CD4-positive, alpha-beta T cell treated with Interleukin-4 for 4 hours (primary cell): ENCODE measurements at places on chromosomes 7 and 10.

DNA sequence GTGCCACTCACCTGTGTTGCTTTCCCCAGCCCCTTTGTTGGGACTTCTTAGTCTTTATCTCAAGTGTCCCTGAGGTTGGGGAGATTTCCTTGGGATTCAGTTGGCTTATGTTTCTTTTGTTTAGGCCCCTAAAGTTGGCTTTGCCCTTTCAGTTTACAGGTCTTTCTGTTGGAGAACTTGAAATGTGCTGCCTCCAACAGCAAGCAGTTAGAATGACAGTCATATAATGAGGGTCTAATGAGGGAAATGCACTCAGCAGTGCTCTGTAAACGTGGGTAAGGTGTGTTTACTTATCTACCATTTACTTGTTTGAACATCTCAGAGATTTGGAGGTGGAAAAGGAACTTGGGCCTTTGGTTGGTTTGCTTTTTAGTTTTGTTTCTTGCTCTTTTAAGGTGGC lies 191.4 kb upstream of the STK17A start:
- no peak for DNase-seq

GRCh38 chr7:155830961-155831806 lies 18.9 kb upstream of the SHH start:
- no peak for DNase-seq

- no peak for DNase-seq
Measured at GRCh38 chr10:34821587-34822585, 6.8 kb upstream of the PARD3 start.

DNA sequence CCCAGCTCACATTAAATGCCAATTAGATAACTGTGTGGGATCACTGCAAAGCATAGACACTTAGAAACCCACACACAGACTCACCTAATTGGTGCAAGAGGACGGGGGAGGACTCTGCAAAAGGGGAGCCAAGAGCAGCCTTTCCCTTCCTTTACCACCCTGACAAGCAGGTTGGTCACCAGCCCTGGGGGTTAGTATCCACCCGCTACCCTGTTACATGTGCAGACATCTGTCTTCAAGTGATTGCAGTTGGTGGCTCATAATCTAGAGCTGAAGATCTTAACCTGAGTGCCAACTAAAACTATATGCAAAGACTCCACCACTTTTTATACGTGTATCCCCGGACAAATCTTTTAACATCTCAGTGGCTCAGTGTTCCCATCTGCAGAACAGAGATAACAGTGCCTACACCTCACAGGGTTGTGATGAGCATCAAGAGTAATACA lies 56.9 kb downstream of the SORBS1 start:
- DNase-seq: no peak

GRCh38 chr7:129465080-129465479 lies 30.8 kb downstream of the STRIP2 start:
- no peak for DNase-seq

- DNase-seq: no peak
Measured at GRCh38 chr7:66233638-66234037, 28.5 kb downstream of the TPST1 start.

DNA sequence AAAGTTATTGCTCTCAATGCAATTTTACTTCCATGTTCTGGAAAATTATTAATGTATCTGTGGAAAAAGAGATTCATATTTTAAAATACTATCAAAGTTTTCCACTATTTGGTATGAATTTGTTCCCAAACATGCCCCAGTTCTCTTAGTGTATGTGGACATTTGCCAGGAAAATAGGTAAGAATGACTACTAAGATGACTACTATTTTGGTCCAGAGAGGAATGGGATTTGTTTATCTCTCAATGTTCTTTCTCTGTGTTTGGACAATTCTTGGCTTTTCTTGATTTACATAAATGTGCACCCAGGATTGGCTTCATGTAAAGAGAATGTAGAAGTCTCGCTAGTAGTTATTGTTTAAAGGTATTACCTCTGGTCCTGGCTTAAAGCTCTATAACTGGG lies 60.3 kb upstream of the POT1 start:
- no peak for DNase-seq

DNA sequence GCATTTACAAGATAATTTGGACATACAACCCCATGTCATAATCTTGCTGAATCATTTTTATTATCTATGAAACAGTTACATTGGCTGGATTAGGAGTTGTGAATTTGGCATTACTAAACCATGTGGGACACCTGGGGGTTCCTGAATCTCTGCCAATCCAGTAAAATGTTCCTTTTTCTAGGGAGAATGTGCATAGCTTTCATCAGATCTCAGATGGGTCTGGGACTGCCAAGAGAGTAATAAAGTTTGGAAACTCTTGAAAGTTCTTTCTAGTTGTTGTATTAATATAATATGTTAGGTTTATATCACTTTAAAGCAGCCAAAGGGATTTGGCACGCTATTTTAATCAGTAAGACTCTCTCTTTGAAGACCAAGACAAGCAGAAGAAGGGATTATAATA lies 62.7 kb downstream of the SEMA3E start:
- no peak for DNase-seq

DNA sequence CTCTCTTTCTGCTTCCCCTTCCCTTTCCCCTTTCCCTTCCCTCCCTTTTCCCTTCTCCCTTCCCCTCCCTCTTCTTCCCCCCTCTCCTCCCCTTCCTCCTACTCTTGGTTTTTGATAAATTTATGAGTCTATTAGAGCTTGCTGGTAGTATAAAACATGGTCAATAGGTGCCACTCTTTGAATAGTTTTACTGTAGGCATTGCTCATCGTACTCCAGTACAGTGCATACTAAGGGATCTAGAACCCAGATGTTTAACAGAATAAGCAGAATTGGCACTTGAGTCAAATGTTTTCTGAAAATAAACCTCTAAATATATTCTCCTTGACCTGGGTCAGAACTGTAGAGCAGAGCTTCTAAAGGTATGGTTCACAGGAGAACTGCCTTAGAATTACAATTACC lies 126.7 kb downstream of the SORCS3 start:
- DNase-seq: no peak

DNA sequence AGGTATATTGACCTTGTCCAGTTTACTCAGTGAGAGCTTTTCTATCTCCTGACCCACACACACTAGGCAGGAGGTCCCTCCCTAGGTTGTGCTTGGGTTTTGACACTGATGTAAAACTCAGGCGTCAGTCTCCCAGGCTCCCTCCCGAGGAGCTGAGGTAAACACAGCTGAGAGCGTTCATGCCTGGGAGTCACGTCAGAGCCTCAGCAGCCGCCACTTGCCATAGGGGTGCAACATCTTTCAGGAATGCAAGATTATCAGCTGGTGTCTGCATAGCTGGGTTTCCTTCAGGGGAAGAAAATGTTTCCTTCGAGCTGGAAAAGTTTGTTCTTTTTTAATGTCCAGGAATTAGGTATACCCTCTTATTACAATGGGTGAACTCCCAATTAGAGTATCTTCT lies 70.6 kb downstream of the FGFR2 start:
- DNase-seq: no peak

DNA sequence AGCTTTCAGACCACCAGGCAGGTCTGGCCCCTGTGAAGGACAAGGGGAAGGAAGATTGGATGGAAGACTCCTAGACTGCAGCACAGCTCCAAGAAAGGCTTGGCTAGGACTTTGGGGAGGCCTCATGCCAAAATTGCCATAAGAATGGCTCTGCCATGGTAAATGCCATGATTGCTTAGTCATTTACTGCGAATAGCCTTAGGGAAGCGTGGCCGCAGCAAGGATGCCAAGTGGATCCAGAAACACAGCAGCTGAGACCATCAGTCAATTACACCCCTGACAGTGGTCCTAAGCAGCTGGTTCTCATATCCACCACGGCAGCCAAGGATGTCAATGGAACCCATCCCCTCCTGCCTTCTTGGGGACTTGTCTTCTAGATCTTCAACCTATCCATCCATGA lies 88.2 kb upstream of the AUTS2 start:
- no peak for DNase-seq

DNA sequence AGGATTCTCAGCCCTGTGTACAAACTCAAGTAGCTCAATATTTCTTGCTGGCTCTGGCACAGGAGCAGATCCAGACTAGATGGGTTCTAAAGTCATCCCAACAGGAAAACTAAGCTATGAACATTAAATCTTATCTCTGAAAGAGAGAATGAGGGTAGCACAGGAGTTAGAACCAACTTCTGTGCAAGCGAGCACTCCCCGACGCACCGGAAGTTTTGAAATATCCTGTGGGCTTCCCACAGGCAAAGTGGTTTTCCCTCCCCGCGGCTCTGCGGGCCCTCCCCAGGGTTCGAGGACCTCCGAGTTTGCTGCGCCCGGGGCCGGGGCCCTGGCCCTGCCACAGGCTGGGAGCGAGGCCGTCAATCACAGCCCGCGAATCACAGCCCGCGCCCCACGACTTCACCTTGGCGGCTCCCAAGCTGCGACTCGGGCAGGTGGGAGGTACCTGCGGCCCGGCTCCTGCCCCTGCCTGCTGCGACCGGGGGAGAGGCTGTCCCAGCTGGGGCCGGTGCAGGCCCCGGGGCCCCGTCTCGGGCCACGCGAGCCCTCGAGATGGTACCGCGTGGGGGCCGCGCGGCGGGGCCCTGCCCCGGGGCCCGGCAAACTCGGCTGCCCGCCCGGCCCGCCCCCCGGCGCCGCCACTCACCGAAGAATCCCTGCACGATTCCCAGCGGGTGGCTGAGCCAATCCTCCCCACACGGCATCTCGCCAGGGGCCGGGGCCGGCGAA lies 598 bp downstream of the MCMBP start:
- peak; percentile 54 for DNase-seq

DNA sequence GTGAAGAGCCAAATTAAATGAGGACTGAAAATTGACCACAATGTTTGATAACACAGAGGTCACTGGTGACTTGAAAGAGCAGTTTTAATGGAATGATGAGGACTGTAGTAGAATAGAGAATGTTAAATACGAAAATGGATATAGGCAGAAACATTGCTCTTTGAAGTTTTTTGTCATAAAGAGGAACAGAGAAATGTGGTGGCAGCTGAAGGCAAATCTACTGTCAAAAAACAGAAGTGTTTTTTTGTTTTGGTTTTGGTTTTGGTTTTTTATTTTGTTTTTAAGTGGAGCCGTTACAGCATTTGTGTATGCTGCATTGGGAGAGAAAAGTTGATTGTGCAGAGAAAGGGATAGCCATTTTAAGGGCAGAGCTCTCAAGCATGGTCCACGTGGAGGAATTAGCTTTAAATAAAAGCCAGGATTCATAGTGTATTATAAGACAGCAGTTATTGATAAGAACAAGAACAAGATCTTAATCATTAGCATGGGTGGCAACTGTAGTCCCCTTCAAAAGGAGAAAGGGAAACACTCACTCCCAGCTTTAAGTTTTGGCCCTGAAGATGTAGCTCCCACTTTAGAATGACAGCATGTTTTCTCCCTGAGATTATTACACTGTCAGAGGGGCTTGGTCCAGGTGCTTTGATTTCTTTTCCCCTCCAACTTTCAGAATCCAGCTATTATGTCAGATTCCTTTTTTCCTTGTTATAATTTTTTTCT lies 156.7 kb upstream of the BET1 start:
- DNase-seq: no peak

- DNase-seq: no peak
Measured at GRCh38 chr10:118481871-118482270, 113.6 kb downstream of the PRLHR start.

DNA sequence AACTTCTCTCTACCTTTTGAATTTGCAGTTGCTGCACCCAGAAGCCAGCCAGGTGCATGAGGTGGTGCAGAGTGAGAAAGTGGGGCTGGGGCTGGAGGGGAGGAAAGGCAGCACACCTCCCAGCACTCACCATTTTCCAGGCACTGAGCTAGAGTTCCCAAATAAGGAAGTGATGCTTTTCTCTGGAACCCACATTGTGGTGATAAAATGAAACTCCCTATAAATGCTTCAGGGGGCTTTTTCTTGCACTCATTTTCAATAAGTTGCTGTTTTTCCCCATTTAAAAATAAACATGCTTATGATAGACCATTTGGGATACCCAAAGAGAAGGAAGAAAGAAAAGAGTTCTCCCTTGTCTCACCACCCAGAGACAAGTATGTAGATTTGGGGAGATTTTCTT lies 42.8 kb upstream of the TNS3 start:
- no peak for DNase-seq

- DNase-seq: no peak
Measured at GRCh38 chr10:102931643-102932042, 13.5 kb downstream of the CNNM2 start.

- DNase-seq: peak; percentile 34
Measured at GRCh38 chr10:12594448-12594944, 245.1 kb downstream of the CAMK1D start.

DNA sequence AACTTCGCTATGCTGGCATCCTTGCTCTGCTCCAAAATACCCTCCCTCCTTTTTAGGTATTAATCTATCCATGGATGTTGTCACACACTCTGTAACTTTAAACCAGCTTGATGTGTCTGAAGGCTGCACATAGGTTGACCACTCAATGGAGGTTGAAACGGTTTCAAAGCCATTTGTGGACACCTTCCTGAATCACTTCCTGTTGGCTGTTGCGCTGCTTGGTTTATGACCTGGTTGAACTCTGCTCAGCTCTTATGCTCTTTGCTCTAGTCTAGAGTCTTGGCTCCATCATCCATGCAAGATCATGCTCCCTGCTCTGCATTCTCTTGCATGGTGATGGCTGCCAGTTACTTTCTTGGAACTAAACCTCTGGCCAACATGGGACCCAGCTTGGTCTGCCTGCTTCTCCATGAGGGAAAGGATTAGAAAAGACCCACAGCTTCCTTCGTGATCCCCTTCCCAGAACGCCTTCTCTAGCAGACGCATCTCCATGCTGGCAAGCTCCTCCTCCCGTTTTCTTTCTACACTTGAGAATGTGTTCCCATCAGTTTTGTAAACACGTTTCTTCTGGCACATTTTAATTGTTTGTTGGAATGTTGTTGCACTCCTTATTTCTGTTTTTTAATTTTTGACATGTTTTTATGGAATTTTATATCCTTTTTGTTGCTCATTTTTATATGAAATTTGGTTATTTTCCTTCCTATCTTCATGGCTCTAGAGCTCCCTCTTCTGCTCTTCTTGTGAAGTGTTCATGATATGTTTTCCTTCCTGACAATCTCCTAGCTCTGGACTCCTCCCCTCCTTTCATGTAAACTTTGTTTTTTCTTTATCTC lies 149.8 kb downstream of the XPNPEP1 start:
- no peak for DNase-seq

- DNase-seq: peak; percentile 58
Measured at GRCh38 chr7:23570592-23571200, 26.5 kb upstream of the CCDC126 start.
